ENCODE measurements at places on chromosomes 5 and 9. TPM values are rescaled to one million over a fixed set of nuclear protein-coding genes. Genes with fewer than 3 reads are reported as not detected.

DNA sequence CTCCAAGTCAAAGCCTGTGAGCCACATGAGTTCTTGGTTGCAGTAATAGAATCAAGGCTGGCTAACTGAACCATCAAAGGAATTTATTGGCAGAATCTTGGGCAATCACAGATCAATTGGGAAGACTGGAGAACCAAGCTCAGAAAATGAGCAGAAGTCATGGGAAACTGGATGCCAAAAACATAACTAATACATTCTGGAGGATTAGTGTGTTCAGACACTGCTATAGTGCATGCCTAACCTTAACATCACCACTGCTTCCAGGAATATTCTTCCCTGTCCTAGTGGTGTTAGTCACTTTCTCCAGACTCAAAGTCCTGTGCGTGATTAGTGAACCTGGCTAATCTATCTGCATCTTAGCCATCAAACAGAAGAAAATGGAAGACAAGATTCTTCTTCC lies 843.7 kb downstream of the EFNA5 start:
- H3K36me3 ChIP-seq: no peaks in the 10 kb centered on the region
- H3K4me1 ChIP-seq: no peaks in the 10 kb centered on the region
- no peak overlapping the region for H3K4me3 ChIP-seq
- no peak overlapping the region for H3K27ac ChIP-seq

Gene DOK3
- 1.1 TPM for total RNA-seq

DNA sequence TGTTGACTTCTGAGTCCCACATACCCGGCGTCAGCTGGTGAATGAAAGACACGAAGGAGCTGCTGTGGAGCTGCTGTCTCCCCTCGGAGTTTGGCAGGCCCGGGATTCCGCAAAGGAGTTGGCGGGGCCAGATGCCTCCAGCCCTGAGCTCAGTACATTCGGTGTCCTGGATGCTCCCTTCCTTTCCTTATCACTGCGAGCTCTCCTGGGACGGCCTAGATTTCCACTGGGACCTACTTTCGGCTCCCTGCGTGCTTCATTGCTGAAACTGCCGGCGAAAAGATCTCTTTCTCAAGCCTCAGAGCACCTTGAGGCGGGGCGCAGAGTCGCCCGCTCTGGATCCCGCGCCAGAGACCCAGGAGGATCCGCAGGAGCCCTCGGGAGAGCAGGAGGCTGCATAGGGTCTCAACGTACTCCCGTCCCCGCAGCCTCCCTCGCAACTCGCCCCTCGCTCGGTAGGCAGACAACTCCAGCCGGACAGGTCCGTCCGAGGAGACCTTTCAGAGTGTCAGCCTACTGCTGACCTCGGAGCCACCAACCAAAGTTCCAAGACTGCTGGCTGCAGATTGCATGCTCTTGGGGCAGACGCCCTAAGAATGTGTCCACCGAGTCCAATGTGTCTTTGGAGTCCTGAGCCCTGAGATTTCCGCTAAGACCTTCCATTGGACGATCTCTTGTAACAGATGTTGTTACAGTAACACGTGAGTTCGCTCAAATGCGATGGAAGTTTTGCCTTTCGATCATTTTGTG lies 6.1 kb downstream of the ANXA2R start:
- no peak for DNase-seq
- H3K27ac ChIP-seq: peak overlapping the region; percentile 88
- H3K4me1 ChIP-seq: peaks cover 62% of the 10 kb centered on the region
- no peaks in the 10 kb centered on the region for H3K27me3 ChIP-seq

Gene PCDHGB5
- total RNA-seq: 14.2 TPM

DNA sequence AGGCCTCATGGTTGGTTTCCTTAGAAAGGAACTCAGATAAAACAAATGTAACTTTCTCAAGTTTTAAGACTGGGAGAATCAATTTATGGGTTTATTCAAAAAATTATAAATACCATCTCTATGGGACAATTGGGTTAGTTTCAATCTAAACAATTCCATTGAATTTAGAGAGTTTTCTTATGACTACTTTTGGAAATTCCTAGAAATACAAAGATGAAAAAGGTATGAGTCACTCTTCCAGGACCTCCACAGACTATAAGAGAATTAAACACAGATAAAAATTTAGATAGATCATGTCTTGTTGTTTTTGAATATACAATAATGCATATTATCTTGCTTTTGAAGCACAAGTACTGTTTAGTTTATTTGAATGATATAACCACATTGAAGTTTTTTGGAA lies 188.7 kb downstream of the CHSY3 start:
- no peaks in the 10 kb centered on the region for H3K4me1 ChIP-seq
- no peak for DNase-seq
- H3K4me3 ChIP-seq: no peak overlapping the region
- H3K36me3 ChIP-seq: no peaks in the 10 kb centered on the region

DNA sequence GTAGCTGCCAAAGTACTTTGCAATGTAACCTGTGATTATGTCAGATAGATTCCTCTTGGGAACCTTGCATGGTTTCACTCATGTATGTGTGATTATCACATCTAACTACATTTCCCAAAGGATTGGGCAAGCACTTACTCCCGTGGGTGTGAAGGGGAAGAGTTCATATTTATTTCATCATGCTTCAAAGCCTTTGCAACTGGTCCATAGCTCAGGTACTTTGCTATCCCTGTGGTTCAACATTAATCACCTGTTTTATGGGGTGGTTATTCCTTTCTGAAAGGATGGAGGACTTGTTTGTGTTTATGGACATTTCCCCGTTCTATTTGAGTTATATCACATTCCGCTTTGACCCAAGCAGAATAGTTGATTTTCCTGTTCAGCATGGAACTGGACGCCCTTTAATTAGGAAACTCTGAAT lies 13.6 kb upstream of the ERMP1 start:
- H3K27ac ChIP-seq: no peak overlapping the region
- H3K27me3 ChIP-seq: no peaks in the 10 kb centered on the region
- H3K36me3 ChIP-seq: peaks cover 7% of the 10 kb centered on the region
- no peak for DNase-seq
- peaks cover 30% of the 10 kb centered on the region for H3K4me1 ChIP-seq

GRCh38 chr5:39395521-39395920 lies 29.3 kb downstream of the DAB2 start:
- H3K27me3 ChIP-seq: peaks cover 4% of the 10 kb centered on the region
- H3K27ac ChIP-seq: peak overlapping the region; percentile 96
- no peak for DNase-seq
- H3K4me3 ChIP-seq: peak overlapping the region; percentile 64

DNA sequence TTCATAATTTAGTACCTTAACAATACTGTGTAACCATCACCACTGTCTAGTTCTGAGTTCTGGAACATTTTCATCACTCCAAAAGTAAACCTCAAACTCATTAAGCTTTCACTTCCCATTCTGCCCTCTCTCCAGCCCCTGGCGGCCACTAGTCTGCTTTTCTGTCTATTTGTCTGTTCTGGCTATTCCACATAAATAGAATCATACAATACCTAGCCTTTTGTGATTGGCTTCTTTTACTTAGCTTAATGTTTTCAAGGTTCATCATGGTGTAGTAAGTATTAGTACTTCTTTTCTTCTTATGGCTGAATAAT lies 138.7 kb downstream of the RAPGEF6 start:
- H3K36me3 ChIP-seq: peaks cover 43% of the 10 kb centered on the region
- H3K27ac ChIP-seq: no peak overlapping the region
- no peaks in the 10 kb centered on the region for H3K27me3 ChIP-seq
- no peak overlapping the region for H3K4me3 ChIP-seq

DNA sequence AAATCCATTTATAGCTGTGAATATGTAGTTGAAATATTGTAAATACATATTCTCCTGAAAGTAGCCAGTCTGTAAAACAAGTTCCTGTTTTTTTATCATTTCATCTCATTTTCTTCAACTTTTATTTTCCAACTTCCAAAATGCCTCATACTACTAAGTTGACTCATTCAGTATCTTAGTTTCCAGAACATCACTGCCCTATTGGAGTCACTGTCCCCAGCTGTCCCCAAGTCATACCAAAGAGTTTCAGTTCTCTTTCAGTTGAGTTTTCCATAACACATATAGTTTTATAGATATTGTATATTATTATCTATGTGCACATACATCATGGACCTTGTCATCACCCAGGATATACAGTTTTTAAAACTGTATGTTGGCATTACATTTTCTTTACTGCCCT lies 261.7 kb downstream of the CDH12 start:
- no peak overlapping the region for H3K4me3 ChIP-seq
- H3K27ac ChIP-seq: no peak overlapping the region
- H3K4me1 ChIP-seq: peaks cover 2% of the 10 kb centered on the region
- H3K27me3 ChIP-seq: no peaks in the 10 kb centered on the region
- DNase-seq: no peak
- H3K36me3 ChIP-seq: no peaks in the 10 kb centered on the region

Gene SAXO1
- total RNA-seq: not detected

GRCh38 chr9:93415176-93415690 lies 36.3 kb upstream of the FAM120A start:
- peaks cover 5% of the 10 kb centered on the region for H3K36me3 ChIP-seq
- H3K27me3 ChIP-seq: peaks cover 5% of the 10 kb centered on the region
- H3K4me1 ChIP-seq: no peaks in the 10 kb centered on the region
- H3K4me3 ChIP-seq: no peak overlapping the region

GRCh38 chr5:177497292-177498012 lies at the start of gene PDLIM7:
TSS of gene PDLIM7 (minus strand) at chr5:177497604. CDS start at chr5:177496512, 1,092 bp downstream.
- DNase-seq: peak; percentile 94
- peak within 1 kb of the TSS; percentile 94 for H3K4me3 ChIP-seq
- H3K4me1 ChIP-seq: peaks cover 69% of the 10 kb centered on the region
- H3K27me3 ChIP-seq: peaks cover 7% of the 10 kb centered on the region
- H3K27ac ChIP-seq: peak within 1 kb of the TSS; percentile 87
- H3K36me3 ChIP-seq: peaks cover 16% of the 10 kb centered on the region

GRCh38 chr9:11235061-11235460 lies 622.3 kb upstream of the PTPRD start:
- H3K27ac ChIP-seq: no peak overlapping the region
- no peaks in the 10 kb centered on the region for H3K27me3 ChIP-seq
- DNase-seq: no peak
- no peaks in the 10 kb centered on the region for H3K4me1 ChIP-seq
- no peak overlapping the region for H3K4me3 ChIP-seq

DNA sequence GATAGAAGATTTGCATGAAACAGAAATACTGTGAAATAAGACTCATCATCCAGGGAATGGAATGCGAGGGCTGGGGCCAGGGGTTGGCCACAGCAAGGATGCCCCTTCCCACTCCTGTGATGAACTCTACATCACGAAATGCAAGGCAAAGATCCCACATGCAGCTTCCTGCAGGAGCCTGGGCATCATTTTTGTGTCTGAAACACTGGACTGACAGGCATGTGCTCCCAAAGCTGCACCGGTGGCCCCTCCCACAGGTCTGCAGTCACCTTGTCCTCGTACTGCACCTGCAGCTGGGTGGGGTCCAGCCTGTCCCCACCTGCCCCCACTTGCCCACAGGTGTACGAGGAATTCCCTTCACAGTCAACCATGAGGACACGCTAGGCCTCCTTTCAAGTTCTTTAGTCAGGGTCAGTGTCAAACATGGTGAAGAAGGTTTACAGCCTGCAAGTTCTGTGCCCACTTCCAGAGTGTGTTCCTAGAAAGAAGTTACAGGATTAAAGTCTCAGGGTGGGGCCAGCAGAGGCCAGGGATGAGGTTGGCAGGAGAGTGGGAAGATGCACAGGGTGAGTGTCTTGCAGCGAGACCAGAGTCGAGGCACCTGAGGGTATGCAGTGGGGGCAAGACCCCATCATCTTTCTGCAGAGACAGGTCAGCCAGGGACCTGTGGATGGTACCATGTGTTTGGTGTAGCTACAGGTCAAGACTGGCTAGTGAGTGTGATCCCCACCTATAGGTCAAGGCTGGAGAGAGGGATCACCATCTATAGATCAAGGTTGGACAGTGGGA lies 155.0 kb upstream of the IRX2 start:
- peaks cover 5% of the 10 kb centered on the region for H3K36me3 ChIP-seq
- no peaks in the 10 kb centered on the region for H3K4me1 ChIP-seq
- no peaks in the 10 kb centered on the region for H3K27me3 ChIP-seq
- no peak for DNase-seq
- no peak overlapping the region for H3K27ac ChIP-seq
- H3K4me3 ChIP-seq: no peak overlapping the region
